ENCODE measurements at places on chromosomes 6 and 20.

GRCh38 chr6:107976155-107976783 is 18.3 kb upstream of the SEC63 start:
- DNase-seq: no peak

DNA sequence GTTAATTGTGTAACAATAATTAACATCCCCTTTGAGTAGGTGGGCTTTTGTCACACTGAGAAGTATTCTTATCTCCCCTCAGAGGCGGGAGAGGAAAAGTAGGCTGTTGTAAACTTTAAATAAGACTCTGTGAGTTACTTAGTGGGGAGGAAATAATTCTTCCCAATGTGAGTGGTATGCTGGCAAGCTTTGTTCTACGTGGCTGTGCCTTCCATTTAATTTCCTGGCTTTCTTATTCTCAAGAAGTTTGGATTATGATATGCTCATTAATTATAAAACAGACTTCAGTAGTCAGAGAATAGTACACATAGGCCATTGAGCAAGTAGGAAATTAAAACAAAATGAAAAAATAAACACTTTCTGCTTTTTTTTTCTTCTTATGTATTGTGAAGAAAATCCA is 19.1 kb downstream of the ADGRB3 start:
- DNase-seq: no peak

GRCh38 chr6:135811644-135812526 is 39.6 kb upstream of the PDE7B start:
- no peak for DNase-seq

- DNase-seq: peak; percentile 88
Observed at GRCh38 chr6:28399350-28400121, at the start of gene ZSCAN12. Gene ZSCAN12, minus strand, starts transcription at chr6:28399747. Its CDS starts 1,342 bp downstream, at chr6:28398405.

DNA sequence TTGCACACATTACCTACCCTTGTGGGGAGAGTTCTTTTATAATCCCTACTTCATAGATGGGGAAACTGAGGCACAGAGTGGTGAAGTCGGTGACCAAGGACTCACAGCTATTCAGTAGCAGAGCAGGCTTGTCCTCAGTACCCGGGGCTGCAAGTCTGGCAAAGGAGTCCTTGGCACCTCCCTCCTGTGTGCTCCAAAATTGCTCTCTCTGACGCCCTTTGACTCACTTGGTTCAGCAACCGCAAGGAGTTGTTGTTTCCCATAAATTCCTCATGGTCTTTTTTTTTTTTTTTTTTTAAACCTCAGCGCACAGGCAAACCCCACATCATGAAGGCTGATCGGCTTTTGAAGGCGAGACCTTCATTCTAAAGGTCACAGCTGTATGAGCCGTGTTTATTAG is 143.2 kb downstream of the CEBPB start:
- DNase-seq: no peak

GRCh38 chr6:6681075-6681849 is 92.7 kb downstream of the LY86 start:
- DNase-seq: no peak

GRCh38 chr6:166906376-166907044 is 49.8 kb downstream of the RNASET2 start:
- no peak for DNase-seq

DNA sequence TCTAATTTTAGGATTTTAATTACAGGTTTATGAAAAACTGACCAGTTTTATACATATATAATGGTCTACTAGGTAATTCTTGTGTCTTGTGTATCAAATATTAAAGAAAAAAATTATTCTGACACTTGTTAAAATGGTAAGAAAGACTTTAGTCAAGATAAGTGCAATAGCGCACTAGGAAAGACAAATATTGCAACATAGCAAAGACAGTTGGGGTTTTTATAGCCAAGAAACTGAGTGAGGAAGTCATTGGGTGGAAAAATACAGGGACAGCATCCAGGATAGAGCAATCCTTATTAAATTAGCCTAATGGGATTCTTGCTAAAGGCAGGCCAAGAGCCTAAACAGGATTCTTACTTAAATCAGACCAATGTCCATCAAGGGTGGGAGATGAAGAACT is 71.1 kb downstream of the ROS1 start:
- DNase-seq: no peak

DNA sequence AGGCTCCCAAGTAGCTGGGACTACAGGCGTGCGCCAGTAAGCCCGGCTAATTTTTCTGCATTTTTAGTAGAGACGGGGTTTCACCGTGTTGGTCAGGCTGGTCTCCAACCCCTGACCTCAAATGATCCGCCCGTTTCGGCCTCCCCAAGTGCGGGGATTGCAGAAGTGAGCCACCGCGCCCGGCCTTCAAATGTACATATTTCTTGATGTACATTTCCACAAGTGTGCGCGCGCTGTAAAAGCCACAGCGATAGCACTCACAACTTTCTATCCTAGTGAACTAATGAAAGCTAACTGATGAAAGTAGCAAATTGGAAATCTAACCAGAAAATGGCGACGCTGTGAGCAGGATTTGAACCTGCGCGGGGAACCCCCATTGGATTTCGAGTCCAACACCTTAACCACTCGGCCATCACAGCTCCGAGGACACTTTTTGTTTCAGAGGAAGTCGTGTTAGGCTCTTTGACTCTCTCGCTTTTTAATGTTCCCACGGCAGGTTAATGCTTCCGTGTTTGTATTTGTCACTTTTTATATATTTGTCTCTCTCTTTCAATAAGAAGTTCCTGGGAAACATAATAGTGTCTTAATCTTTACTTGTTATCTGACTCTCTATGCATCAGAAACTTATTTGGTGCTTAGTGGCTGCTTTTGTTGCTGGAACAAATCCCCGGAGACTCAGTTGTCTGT is 199.4 kb upstream of the ZNF184 start:
- peak; percentile 54 for DNase-seq

- DNase-seq: peak; percentile 44
Observed at GRCh38 chr20:52150440-52151258, 40.9 kb downstream of the ZFP64 start.

- no peak for DNase-seq
Observed at GRCh38 chr6:100620085-100620840, 155.5 kb upstream of the SIM1 start.

- DNase-seq: peak; percentile 66
Observed at GRCh38 chr6:117547688-117548621, 54.4 kb downstream of the GOPC start.

DNA sequence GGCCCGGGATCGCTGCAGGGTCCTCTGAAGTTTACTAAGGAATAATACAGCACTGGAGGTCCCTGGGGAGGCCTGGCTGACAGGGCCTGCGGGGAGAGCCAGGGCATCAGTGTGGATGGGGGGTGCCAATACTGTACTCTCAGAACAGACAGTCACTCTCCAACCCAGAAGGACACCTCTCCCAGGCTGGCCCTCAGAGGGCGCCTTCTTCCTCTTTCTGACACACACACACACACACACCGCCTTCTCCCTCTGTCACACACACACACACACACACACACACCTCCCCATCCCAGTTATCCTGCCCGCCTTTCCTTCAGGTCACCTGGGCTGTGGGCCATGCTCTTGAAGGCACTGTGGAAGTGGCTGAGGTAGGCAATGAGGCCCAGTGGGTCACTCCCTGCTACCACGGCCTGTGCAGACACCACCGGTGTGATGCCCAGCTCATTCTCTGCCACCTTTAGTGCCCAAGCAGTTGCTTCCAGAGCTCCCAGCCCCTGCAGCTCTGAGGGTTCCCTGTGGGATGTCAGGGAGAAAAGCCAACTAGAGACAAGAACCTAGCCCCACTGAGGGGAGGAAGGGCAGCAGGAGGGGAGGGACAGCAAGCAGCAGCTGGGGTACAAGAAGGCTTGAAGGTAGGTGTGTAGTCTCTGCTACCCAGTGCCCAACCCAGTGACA is 7.5 kb downstream of the SMPD2 start:
- no peak for DNase-seq
